ENCODE measurements at places on chromosomes 7 and 10.

GRCh38 chr7:41185851-41186250 is 517.0 kb downstream of the INHBA start:
- no peak for DNase-seq

- DNase-seq = no peak
Measured at GRCh38 chr7:8618441-8619070, 185.1 kb downstream of the NXPH1 start.

DNA sequence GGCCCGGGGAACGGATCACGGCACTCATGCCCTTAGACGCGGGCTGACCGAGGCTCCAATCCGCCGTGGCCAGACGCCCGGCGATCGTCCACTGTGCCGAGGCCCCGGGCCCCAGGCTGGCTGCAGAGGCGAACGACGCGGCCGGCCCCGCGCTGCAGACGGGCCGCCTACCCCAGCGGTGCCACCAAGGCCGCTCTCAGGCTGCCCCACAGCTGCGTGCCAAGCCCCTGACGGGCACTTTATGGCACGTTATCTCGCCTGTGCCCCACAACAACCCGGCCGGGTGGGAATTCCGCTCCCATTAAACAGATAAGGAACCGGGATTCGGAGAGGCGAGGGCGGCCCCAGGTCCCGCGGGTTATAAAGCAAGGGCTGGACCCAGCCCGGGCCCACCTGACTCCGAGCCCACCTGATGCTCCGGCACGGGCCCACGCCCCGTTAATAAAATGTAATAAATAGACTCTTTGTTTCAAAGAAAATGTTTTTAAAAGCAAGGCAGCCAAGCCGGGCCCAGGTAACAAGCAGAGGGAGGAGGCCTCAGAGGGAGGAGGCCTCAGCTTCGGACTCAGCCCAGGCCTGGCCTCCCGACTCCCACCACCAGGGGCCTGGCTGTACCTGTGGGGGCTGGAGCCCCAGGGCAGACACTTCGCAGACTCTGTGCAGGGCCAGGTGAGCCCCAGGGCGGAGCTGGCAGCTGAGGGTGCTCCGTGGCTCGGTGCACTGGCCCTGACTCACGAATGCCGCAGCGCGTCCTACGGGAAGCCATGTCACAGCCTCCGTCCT is 79.7 kb downstream of the FOXL3 start:
- no peak for DNase-seq

- no peak for DNase-seq
Measured at GRCh38 chr10:103513380-103514060, 20.0 kb downstream of the NEURL1 start.

DNA sequence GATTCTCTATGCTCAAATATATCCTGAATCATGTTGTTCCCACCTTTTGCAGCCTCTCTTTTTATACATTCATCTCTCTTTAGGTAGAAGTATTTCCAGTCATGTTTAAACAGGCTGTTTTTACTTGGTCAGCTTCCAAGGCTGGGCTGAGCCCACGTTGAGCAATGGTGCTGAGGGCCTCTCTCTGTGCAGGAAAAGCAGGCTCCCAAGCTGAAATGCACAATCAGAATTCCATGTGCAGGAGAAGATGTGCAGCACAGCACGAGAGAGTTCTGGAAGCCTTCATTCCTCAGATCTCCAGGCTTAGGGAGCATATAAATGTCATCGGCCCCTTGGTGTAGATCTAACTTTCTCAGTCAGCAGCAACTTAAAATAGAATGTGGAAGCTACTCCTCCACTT is 588.5 kb downstream of the TNS3 start:
- DNase-seq = no peak

GRCh38 chr10:119817991-119818888 is 54.4 kb downstream of the MCMBP start:
- DNase-seq = peak; percentile 59

GRCh38 chr7:113291058-113291457 is 172.7 kb upstream of the SMIM30 start:
- no peak for DNase-seq

DNA sequence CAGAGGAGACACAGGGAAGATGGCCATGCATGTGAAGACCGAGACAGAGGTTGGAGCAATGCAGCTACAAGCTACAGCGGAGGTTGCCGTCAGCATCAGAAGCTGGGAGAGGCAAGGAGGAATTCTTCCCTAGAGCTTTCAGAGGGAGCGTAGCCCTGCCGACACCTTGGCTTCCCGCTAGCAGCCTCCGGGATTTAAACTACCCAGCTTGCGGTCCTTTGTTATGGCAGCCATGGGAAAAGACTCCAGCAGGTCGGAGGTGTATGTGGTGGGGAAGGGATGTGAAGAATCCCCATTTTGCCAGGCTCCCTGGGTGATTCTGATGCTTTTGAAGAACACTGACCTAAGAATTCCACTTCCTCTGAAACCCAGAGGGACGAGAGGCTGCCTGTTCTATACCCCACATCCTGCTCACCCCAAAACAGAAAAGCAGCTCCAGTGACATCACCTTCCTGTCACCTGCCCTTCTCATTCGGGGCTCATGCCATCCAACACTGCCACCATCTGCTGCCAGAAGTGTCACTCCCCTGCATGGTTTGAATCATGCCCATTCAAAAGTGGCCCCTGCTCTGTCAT is 3.3 kb upstream of the SEPHS1 start:
- DNase-seq = no peak

GRCh38 chr10:17220652-17221100 is 7.4 kb upstream of the VIM start:
- no peak for DNase-seq

- DNase-seq = no peak
Measured at GRCh38 chr7:130149281-130150139, 55.7 kb downstream of the TMEM209 start.

DNA sequence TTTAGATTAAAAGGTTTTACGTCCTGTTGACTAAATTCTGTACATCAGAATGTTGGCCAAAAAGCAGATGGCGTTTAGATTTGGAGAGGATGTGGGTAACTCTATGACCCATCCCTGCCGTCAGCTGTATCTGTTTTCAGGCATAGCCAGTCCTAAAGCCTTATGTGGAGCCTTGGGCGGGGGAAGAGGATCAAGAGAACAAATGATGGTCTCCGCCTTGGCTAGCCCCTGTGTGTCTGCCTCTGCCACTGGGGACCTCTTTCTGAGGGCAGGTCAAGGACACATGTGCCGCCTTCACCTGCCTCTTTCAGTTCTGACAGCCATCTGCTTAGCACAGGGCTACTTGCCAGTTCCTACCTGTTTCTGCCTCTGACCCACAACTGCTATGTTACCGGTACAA is 24.1 kb downstream of the PDSS1 start:
- no peak for DNase-seq

GRCh38 chr7:74482629-74483401 is 29.1 kb downstream of the GTF2IRD1 start:
- peak; percentile 91 for DNase-seq

- no peak for DNase-seq
Measured at GRCh38 chr10:53624722-53625121, 852.1 kb upstream of the MBL2 start.

- no peak for DNase-seq
Measured at GRCh38 chr7:114860206-114860605, 61.7 kb upstream of the MDFIC start.

- DNase-seq = no peak
Measured at GRCh38 chr10:28155726-28156125, 147.1 kb downstream of the MPP7 start.

DNA sequence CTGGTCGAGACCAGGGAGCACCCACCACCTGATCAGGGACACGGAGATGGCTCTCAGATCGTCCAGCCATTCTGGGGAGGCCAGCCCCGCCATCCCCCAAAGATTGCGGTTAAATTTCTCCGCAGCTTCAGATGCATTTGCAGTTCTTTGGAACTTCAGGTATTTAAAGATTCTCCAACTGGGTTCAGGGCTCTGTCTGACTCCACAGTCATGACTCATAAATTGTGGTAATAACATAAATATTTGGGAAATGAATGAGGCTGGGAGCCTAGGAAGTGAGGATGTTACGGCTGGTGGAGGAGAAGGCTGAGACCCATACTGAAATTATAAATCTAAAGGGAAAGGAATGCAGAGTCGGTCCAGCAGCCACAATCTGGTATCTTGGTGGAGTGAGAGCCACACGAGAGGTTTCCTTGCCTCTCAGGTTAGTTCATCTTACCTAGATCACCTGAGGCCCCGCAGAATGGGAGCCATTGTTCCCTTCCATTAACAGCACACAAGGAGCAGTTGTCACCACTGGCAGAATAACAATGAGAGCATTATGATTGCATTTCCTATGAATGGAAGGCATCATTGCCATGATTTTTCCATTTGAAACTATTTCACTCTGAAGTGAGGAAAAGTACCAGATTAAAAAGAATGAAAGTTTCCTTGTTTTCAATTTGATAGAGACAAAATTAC is 26.7 kb upstream of the DNAJB6 start:
- DNase-seq = peak; percentile 97

- DNase-seq = no peak
Measured at GRCh38 chr10:34222359-34222758, 592.7 kb downstream of the PARD3 start.

DNA sequence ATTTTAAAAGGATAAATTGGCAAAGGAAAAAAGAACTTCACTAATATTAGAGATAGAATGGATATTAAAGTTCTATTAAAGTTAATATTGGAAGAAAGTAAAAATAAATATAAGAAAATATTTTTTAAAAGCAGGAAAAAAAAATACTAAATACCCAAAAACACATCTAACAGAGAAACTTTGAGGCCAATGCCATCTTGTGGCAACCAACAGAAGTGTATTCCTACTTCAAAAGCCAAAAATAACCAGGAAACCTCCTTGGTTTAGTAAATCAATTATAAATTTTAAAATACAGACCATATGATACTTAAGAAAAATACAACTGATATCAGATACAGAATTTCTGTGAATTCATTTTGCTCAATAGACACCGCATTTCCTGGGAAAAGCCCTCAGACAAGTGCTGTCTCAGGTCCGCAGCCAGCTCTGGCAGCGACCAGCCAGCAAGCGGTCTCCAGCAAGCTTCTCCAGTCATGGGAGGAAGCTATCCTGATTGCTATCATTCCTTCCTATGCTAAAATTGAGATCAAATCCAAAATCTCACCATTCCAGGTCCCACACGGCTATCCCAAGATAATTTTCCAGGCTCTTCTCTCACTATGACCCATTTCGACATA is 65.3 kb downstream of the LMBR1 start:
- no peak for DNase-seq

DNA sequence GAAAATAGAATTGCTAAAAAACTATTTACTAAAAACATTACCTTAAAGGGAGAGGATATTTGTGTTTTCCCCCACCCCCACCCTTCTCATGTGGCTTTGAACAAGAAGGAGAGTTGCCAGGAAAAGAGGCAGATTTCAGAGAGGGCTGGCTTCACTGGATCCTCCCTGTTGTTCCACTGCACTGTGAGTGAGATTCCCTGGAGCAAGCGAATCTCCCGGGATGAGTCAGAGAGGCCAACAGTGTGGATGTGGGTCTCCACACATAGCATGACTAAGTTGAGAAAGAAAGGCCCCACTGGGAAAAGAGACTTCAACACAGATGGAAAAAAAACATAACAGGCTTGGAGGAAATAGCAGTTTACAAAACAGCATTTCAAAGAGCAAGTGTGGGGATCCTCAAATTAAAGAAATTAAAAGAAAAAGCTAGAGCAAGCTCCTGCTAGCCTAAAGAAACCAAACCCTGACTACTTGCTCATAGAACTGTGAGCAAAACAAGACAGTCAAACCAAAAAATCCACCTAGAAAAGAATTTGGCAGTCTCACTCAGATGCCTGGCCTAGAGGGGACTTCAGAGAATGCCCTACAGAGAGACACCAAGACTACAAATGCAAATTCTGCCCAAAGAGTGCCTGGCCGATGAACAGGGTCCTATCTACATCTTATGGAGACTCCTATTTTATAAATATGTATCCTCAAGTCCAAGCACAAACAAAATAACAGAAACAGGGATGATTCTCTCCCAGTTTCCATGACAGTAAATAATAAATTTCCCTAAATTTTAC is 3.4 kb downstream of the CAV1 start:
- peak; percentile 93 for DNase-seq
